ENCODE measurements at places on chromosomes 7 and 10.

GRCh38 chr10:72079356-72079755, 9.0 kb downstream of the SPOCK2 start:
- no peak for DNase-seq

- no peak for DNase-seq
These were observed 484.5 kb downstream of the MAGI2 start for GRCh38 chr7:78968951-78969350.

GRCh38 chr10:32956365-32957197, 1.4 kb downstream of the ITGB1 start:
- DNase-seq = no peak

DNA sequence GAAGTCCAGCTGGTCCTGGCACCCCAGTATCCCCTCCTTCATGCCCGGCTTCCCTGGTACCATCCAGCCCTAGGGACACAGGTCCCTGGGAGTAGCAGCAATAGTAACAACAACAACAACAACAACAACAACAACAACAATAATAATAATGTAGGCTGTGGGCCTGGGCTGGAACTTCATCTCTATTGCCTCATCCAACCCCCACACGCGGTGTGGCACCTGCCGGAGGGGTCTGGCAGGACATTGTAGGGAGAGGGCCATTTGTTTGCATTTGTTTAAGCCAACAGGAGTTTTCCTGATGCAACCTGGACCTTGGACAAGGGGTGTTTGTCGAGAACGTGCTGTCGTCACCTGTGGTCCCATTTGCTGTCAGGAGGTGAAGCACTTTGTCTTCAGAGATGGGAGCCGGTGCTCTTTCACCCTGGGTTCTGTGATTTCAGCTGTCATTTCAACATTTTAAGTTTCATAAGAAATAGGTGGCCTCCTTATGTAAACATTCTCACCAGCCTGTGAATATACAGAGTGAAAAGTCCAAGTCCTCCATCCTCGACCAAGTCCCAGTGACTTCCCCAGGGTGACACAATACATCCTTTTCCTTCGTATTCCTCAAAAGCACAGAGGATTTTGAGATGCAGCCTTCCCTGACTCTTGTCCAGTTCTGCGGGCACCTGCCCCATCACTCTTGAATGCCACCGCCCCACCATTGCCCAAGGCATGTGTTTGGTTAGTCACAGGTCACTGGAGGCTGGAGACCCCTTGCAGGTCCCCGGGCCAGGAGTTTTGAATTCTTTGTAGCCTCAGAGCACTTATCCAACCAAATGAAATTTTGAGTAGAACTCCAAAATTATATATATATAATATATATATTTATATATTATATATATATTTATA, 9.2 kb downstream of the LHPP start:
- peak; percentile 71 for DNase-seq

DNA sequence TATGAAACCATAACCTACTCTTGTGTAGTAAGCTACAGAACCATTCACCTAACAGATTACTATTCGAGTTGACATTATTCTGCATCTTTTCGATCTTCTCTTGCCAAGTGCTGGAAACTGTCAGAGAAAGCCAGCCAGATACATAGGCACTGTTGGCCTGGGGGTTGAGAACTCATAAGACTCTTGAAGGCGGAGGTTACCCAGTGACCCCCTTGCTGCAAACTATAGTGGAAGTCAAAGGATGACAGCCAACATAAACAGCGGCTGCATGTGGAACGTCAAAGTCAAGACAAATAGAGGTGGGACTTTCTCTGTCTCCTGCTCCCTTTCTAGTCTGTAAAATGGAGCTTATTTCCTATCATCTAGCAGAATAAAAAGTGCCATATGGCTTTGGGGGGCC, 394.2 kb downstream of the LRMDA start:
- DNase-seq = no peak

DNA sequence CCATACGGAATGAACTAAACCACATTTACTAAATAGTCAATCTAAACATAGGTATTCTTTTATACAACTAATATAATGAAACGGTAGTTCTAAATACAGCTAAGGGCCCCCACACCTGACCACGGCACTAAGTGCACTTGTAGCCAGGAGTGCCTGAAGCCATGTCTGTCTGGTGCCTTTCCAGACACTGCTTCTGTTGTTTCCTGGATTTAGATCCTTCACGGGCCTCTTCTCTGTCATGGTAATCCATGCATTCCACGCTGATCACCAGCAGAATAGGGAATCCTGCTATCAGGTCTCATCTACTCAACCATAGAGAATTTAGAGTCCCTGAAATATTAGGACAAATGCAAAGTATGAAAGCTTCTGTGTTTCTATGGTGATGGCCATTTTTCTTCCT, 37.8 kb downstream of the OSBPL3 start:
- no peak for DNase-seq

- DNase-seq = no peak
These were observed 178.4 kb downstream of the ADARB2 start for GRCh38 chr10:1558906-1559305.

GRCh38 chr7:15352421-15353206, 209.2 kb downstream of the AGMO start:
- no peak for DNase-seq

DNA sequence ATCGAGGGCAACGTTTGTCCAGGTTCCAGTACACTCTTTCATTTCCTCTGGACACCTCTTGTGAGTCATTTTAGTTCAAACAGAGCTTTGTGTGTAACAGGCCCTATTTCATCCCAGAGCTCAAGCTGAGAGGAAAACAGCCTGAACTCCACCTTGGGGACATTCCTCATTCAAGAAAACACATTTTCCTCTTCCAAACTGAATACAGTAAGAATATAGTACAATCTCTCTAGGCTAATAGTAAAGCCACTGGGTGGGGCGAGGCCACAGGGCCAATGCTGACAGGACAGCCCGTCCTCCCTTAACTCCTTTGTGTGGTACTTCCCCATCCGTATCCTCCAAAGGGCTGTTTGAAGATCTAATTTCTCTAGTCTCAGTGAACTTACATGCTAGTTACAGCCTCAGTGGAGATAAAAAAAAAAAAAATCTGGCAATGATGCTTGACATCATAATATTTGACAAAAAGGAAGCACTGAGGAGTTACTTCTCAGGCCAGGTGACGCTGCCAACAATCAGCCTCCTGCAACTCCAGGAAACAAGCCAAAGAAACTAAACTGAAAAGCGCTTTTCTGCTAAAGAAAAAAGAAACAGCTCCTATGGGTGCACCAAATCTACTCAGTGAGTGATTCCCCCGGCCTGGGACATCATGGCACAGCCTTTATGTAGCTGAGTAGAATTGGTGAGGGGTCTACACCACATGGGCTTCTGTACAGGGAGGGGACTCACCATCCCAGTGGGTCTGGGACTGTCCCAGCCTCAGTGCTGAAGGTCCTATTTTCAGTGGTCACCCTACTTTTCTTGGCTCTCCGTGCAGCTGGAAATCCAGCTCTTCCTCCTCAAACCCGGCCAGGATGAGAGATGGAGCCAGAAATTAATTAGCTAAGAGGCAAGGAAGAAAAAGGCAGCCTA, 238.2 kb upstream of the NEBL start:
- DNase-seq = peak; percentile 21

- no peak for DNase-seq
These were observed 156.4 kb downstream of the OAT start for GRCh38 chr10:124262234-124262865.

GRCh38 chr10:132297526-132297925, 10.2 kb downstream of the STK32C start:
- DNase-seq = no peak

DNA sequence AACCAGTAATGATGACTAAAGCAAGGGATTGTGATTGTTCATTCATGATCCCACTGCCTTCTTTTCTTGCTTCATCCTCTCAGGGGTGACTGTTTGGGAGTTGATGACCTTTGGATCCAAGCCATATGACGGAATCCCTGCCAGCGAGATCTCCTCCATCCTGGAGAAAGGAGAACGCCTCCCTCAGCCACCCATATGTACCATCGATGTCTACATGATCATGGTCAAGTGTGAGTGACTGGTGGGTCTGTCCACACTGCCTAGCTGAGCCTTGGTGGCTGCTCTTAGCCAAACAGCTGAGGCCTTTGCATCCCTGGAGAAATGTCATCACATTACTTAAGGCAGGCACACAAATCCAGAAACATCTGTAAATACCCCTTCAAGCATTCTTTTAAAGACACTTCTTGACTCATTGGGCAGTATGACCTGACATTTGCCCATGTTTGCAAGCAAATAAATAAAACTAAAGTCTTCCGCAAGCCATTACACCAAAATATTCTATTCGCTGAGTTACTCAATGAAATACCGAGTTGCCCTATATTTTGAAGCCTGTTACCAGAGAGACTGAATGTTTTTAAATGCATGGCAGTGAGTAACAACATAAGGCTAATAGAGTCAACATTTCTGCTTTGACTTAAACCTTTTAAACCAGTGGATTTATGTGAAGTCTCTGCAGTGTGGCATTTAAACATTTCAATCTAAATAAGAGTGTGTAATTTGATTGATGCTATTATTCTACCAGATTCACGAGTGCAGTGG, 166.3 kb upstream of the LANCL2 start:
- no peak for DNase-seq

DNA sequence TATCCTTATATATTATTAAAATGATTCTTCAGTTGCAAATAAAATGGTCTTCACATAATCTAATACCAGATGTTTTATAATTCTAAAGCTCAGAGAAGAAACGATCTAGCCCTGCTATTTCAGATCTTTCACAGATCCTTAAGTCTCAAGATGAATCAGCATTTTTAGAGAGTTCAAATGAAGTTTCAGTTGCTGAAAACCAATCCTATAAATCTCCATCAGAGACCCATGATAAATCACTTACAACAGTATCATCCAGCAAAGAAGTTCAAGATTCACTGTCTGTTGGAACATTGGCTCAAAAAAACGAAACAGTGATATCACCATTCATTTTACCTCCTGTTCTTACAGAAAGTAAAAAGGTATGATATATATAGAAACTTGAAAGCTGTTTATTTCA, 137.0 kb downstream of the CCDC7 start:
- DNase-seq = no peak

GRCh38 chr10:70504521-70505358, 26.2 kb downstream of the PALD1 start:
- no peak for DNase-seq

GRCh38 chr7:28041508-28042314, 138.9 kb downstream of the JAZF1 start:
- DNase-seq = no peak

DNA sequence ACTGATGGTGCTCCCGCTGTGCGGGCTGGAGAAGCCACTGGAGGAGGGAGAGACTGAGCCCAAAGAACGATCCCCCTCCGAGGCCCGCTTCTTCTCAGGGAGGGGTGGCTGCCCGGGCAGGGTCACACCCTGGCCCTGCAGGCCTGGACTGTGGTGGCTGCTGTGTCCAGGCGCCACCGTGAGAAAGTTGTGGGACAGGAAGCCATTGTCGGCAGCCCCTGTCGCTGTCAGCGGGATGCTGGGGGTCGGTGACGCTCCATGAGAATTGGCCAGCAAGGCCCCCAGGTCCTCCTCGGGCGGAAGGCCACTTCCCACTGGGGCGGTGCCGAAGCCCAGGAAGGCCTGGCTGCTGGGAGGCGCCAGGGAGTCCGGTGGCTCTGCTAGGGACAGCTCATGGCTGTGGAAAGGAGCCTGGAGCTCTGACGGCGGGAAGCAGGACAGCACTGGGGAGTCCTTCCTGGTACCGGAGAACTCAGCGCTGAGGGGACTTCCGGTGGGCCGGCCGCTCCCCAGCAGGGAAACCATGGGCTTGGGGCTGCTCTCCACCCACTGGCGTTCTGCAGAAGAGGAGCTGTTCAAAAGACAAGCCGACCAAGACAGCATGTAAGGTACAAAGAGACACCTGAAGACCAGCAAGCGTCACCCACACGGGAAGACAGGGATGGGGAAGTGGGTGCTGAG, 278.8 kb downstream of the TNS3 start:
- DNase-seq = no peak

GRCh38 chr7:130468612-130469011, 23.3 kb upstream of the MEST start:
- no peak for DNase-seq

GRCh38 chr10:60266513-60266912, 123.2 kb downstream of the ANK3 start:
- no peak for DNase-seq

- DNase-seq = no peak
These were observed 59.9 kb downstream of the MKX start for GRCh38 chr10:27685681-27686080.

DNA sequence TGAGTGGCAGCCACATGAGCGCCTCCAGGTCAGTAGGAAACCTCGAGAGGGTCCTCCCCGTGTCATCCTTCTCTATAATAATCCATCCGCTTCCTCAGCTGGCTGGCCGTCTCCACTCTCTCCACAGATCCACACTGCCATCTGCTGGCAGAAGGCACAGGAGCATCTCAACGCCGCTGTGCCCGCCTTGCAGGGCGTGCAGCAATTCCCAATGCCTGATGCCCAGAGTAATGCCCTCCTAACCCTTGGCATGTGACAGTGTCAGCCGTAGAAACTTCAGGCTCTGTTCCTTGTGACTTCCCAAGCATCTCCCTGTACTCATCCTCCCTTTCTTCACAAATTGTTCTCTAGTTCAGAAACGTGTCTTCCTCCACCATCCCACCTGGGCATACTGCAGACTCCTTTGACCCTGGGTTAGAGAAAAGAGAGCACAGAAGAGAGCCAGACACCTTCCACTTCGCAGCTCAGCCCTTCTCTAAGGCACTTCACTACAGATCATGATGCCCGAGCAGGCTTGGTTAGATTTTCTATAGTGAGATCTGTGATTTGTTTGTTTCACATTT, 70.8 kb downstream of the XPNPEP1 start:
- peak; percentile 67 for DNase-seq

DNA sequence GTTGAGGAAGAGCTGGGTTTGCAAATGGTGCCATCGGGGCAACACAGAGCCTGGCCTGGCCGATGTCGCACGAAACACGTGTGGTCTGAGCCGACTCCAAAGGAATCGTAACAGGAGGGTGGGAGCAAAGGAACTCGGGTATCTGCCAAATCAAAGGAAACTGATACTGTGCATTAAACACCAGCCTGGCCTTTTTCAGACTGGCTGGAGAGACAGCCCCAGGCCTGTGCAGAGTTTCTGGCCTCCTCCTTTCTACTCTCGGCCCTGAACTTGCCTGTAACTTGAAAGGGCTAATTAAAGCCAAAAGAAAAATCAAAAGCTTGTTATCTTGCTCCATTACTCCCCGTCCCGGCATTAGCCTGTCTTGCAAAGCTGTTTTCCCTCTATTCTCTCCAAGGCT, 71.4 kb downstream of the PLXNA4 start:
- no peak for DNase-seq

DNA sequence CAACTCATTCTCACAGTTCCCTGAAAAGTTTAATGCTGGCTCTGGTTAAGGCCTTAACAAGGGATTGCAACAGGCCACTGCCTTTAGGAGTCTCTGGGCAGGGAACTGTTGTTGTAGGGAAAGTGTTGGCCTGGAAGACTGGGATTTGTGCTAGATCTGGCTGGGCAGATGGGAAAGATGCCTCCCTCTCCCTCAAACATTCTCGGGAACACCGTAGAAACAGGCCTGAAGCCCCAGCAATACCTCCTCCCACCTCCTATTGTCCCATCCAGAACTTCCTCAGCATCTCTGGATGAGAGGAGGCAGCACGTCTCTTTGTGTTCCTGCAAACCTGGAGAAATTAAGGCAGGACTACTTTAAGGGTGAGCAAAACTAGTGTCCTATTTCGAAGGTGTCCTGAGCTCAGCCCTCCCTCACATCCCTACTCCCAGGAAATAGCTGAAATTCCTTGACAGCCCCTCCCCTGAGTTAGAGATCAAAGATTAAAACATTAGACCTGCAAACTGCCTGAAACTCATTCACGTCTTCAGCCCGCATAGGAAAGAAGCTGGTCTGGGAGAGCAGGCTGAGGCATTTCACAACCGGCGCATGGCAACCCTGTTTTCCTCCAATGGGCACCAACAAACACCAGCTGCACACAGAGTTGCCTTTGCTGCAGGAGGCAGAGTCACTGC, 10.9 kb upstream of the MAP3K8 start:
- DNase-seq = no peak

- DNase-seq = no peak
These were observed 57.7 kb upstream of the SPOCK2 start for GRCh38 chr10:72146071-72146470.

All from SHP77 (cell line).